K562 (cell line): ENCODE measurements at places on chromosomes 1 and 21.
A peak's percentile ranks its signal among the peaks of the same experiment; 100 is the strongest.

DNA sequence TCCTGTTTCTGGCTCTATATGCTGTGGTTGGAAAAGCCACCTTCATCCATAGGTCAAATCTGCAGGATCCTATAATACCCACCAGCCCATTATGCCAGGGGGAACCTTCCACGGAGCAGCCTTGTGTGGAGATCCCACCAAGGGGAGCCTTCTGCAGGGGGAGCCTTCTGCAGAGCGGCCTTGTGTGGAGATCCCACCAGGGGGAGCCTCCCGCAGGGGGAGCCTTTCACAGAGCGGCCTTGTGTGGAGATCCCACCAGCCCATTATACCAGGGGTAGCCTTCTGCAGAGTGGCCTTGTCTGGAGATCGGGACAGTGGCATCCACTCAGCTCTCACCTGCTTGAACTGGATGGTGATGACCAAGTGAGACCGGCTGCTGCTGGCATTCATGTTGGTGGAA is 85.3 kb downstream of the SCCPDH start:
- no peak overlapping the region for H3K4me3 ChIP-seq
- H3K27ac ChIP-seq = no peak overlapping the region
- no peaks in the 10 kb centered on the region for H3K36me3 ChIP-seq
- no peak for DNase-seq
- no peaks in the 10 kb centered on the region for H3K4me1 ChIP-seq

DNA sequence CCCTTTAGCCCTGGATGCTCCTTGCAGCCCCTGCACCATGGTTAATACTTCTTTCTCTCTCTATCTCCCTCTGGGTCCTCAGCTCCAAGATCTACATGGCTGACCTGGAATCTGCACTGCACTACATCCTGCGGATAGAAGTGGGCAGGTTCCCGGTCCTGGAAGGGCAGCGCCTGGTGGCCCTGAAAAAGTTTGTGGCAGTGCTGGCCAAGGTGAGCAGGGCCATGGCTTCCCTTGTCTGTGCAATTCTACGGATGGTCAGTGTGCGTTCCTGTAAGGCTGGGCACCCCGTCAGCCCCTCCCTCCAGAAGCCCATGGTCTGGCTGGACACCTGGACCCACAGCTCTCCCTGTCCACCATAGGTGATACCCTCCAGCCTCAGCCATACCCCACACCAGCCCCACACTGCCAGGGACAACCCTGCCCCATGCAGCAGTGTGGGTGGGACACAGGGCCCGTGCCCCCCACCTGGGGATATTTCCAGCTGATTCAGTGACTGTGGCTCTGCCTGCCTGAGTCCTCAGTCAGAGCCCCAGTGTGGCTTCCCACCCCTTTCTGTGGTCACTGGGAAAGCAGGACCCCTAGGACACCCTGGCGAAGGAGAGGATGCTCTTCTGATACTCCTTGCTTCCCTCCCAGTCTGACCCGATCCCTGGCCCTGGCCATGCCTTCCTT is 31.4 kb downstream of the QSOX1 start:
- no peak overlapping the region for H3K27ac ChIP-seq
- no peaks in the 10 kb centered on the region for H3K27me3 ChIP-seq
- no peak for DNase-seq
- no peak overlapping the region for H3K4me3 ChIP-seq

DNA sequence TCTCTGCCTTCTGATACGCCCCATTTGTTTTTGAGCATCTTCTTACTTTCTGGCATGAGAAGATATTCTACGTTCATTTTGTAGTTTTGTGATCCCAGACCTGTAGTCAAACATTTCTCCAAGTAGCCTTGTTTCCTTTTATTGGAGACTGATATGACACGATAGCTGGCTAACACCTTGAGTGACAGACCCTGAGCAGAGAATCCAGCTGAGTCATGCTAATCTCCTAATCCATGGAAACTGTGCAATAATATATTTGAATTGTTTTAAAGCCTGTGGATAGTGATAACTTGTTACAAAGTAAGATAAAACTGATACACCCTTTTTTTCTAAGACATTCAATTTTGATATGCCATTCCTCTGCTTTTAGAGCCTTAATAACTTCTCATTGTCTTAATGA is 1.2 kb upstream of the IFI44L start:
- H3K4me1 ChIP-seq = no peaks in the 10 kb centered on the region
- no peaks in the 10 kb centered on the region for H3K36me3 ChIP-seq
- no peak overlapping the region for H3K27ac ChIP-seq
- no peak overlapping the region for H3K4me3 ChIP-seq
- no peaks in the 10 kb centered on the region for H3K27me3 ChIP-seq

GRCh38 chr1:225559326-225559725 is 93.6 kb downstream of the ENAH start:
- H3K4me1 ChIP-seq = no peaks in the 10 kb centered on the region; the same call in 2 of the 3 replicates
- no peaks in the 10 kb centered on the region for H3K36me3 ChIP-seq
- H3K27me3 ChIP-seq = peaks cover 15% of the 10 kb centered on the region
- H3K27ac ChIP-seq = no peak overlapping the region

DNA sequence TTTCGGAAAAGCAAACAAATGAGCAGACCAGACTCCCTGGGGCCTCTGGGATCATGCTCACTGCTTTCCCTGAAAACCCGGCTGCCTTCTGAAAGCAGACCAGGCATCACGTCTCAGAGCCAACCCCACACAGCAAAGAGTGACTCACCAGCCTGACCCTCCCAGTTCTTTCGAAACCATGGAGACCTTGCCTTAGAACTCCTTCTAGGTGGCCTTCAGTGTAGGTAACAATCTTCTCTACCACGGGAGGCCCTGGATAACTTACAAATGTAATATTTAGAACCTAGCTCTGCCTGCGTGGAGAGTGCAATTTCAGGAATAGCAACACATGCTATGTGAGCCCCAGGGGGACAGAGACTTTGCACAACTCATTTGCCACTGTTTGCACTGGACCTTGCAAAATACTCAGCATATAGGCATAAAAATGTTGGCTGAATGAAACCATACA is 105.2 kb downstream of the SUSD4 start:
- no peak overlapping the region for H3K27ac ChIP-seq
- no peak for DNase-seq
- H3K27me3 ChIP-seq = no peaks in the 10 kb centered on the region; the same call in 2 of the 3 replicates
- no peaks in the 10 kb centered on the region for H3K36me3 ChIP-seq

- no peaks in the 10 kb centered on the region for H3K36me3 ChIP-seq
- peaks cover 15% of the 10 kb centered on the region for H3K27me3 ChIP-seq
- H3K4me3 ChIP-seq = no peak overlapping the region
- H3K4me1 ChIP-seq = no peaks in the 10 kb centered on the region
- DNase-seq = no peak
- H3K27ac ChIP-seq = no peak overlapping the region
Measured at GRCh38 chr1:230627767-230628166, 14.5 kb upstream of the COG2 start.

- peak overlapping the region; percentile 39; the same call in 2 of the 3 replicates for H3K27ac ChIP-seq
- DNase-seq = no peak
- H3K4me3 ChIP-seq = no peak overlapping the region
- no peaks in the 10 kb centered on the region for H3K27me3 ChIP-seq
Measured at GRCh38 chr21:14602382-14602958, 56.4 kb upstream of the SAMSN1 start.

DNA sequence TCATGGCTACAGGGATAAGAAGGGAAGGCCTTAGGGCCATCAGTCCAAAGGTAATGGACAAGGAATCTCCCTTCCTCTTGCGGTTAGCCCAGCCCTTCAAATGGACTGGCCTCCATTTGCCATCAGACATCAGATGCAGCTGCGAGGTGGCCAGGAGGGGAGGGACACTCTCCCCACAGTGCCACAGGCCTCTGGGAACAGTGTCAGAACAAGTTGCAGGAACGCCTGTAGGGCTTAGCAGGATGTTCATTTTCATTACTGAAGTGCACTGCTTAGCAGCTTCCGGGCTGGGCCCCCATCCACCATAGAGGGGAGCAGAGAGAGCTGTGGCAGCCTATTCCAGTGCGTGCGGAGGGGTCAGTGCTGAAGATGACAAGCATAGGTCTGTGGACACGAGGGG is 127.5 kb downstream of the GALNT2 start:
- H3K36me3 ChIP-seq = peaks cover 22% of the 10 kb centered on the region
- DNase-seq = no peak
- peaks cover 15% of the 10 kb centered on the region for H3K4me1 ChIP-seq

DNA sequence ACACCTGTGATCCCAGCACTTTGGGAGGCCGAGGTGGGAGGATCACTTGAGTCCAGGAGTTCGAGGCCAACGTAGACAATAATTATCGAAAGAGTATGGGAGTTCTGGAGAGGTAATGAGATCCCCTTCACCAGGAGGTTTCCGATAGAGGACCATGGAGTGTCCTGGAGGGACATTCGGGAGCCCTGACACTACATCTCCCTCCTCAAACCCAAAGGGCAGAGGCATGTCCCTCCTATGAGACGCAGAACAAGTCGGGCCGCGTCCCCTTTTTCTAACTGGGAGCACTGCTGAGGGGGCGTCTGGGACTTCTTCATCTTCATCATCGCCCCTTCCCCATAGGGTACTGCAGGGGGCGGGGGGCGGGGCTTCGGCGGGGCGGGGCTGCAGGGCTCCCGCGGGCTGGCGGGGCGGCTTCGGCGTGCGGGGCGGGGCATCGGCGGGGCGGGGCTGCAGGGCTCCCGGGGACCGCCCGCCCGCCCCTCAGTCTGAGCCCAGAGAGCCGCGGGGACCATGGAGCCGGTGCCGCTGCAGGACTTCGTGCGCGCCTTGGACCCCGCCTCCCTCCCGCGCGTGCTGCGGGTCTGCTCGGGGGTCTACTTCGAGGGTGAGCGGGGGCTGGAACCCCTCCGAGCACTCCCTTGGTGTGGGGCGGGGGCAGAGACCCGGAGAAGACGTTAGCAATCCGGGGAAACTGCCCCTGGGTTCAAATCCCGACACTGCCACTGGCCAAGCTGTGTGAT is at the start of gene THEMIS2:
TSS of gene THEMIS2 (plus strand) at position 486 of the 743 bp plus-strand sequence. CDS start at position 514, 28 bp downstream.
- peak; percentile 97 for DNase-seq
- H3K4me3 ChIP-seq = peak within 1 kb of the TSS; percentile 67
- H3K27me3 ChIP-seq = no peaks in the 10 kb centered on the region
- H3K4me1 ChIP-seq = peaks cover 48% of the 10 kb centered on the region
- H3K36me3 ChIP-seq = peaks cover 2% of the 10 kb centered on the region; the same call in 1 of the 3 replicates

GRCh38 chr1:8077120-8077573 is 51.0 kb upstream of the ERRFI1 start:
- peaks cover 24% of the 10 kb centered on the region for H3K27me3 ChIP-seq
- H3K4me1 ChIP-seq = peaks cover 9% of the 10 kb centered on the region; the same call in 2 of the 3 replicates
- H3K36me3 ChIP-seq = no peaks in the 10 kb centered on the region
- DNase-seq = peak; percentile 59

GRCh38 chr1:80989455-80989854 is 811.3 kb upstream of the ADGRL2 start:
- DNase-seq = no peak
- no peaks in the 10 kb centered on the region for H3K4me1 ChIP-seq
- no peak overlapping the region for H3K27ac ChIP-seq
- no peaks in the 10 kb centered on the region for H3K36me3 ChIP-seq

- H3K36me3 ChIP-seq = no peaks in the 10 kb centered on the region
- H3K4me1 ChIP-seq = peaks cover 6% of the 10 kb centered on the region; the same call in 1 of the 2 replicates
- DNase-seq = no peak
- peaks cover 3% of the 10 kb centered on the region; the same call in 1 of the 3 replicates for H3K27me3 ChIP-seq
- no peak overlapping the region for H3K4me3 ChIP-seq
- no peak overlapping the region for H3K27ac ChIP-seq
Measured at GRCh38 chr21:36109868-36110267, 25.0 kb upstream of the CBR3 start.

DNA sequence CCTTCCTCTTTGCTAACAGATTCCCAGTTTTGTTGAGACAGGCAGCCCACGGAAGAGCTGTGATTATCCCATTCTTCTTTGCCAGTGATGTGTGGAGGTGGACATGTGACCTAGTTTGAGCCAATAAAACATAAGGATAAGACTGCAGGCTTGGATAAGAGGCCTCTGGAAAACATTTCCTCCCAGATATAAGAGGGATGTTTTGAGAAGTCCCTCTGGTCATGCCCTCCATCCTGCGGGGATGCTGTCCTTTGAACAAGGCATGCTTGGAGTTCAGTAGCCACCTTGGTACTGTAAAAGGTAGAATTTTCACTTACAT is 155.7 kb downstream of the TM2D1 start:
- H3K27ac ChIP-seq = no peak overlapping the region
- H3K4me1 ChIP-seq = no peaks in the 10 kb centered on the region
- H3K27me3 ChIP-seq = no peaks in the 10 kb centered on the region; the same call in 1 of the 2 replicates
- H3K36me3 ChIP-seq = no peaks in the 10 kb centered on the region

- no peak for DNase-seq
- no peak overlapping the region for H3K27ac ChIP-seq
- no peaks in the 10 kb centered on the region for H3K36me3 ChIP-seq
- H3K27me3 ChIP-seq = no peaks in the 10 kb centered on the region
Measured at GRCh38 chr1:115138271-115138670, 49.0 kb upstream of the TSPAN2 start.

DNA sequence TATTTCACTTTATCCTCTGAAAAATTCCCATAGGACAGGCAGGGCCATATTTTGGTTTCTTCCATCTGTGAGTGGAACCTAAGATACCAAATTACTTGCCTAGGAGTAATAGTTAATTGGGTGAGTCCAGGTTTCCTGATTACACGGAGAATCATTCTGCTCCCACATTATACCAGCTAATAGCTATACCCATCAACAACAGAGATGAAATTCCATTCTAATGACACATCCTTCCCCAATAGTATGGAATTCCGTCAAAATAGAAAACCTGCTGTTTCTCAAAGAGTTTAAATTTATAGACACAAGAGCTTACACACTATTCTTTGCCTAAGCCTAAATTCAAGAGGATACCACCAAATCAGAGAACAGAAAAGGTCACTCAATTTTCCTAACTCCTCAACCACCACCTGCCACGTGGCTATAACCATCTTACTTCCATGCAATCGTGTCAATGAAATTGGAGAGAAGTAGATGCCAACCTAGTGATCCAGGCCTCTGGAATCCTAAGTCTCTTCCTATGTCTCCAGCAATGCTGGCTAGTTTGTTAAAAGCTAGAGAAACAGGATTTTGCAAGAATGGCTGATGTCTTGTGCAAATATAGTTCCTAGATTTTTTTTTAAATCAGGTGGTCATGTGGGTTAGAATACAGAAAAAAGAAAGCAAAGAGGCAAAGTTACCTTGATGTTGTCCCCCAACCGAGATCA is 6.2 kb downstream of the PPT1 start:
- H3K4me1 ChIP-seq = 0 out of 2 replicates have a peak, but pooled peaks cover 3% of the 10 kb centered on the region
- H3K27me3 ChIP-seq = no peaks in the 10 kb centered on the region
- H3K4me3 ChIP-seq = no peak overlapping the region

GRCh38 chr1:2471587-2472001 is 4.5 kb upstream of the PLCH2 start:
- no peak overlapping the region for H3K27ac ChIP-seq
- H3K4me1 ChIP-seq = no peaks in the 10 kb centered on the region
- H3K36me3 ChIP-seq = no peaks in the 10 kb centered on the region
- DNase-seq = no peak
- H3K4me3 ChIP-seq = no peak overlapping the region
- peaks cover 6% of the 10 kb centered on the region; the same call in 1 of the 3 replicates for H3K27me3 ChIP-seq

DNA sequence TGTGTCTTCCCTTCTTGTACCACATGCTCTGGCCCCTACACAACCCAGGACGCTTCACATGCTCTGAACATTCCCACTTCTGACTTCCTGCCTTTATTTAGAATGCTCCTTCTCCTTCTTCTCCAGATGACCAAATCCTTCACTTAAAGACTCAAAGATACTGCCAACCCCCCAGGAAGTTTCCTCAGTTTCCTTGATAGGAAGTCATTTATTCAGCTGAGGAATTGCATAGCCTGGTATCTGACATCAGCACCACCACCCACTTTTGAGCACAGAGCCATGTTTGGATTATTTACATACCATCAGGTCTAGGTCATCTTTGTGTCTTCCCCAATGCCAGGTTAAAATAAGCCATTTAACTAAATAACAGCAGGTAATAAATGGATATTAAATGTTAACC is 42.4 kb downstream of the GFI1 start:
- no peak overlapping the region for H3K27ac ChIP-seq
- no peak overlapping the region for H3K4me3 ChIP-seq
- no peaks in the 10 kb centered on the region for H3K36me3 ChIP-seq
- no peak for DNase-seq
